ENCODE measurements at places on chromosomes 16 and 17.

DNA sequence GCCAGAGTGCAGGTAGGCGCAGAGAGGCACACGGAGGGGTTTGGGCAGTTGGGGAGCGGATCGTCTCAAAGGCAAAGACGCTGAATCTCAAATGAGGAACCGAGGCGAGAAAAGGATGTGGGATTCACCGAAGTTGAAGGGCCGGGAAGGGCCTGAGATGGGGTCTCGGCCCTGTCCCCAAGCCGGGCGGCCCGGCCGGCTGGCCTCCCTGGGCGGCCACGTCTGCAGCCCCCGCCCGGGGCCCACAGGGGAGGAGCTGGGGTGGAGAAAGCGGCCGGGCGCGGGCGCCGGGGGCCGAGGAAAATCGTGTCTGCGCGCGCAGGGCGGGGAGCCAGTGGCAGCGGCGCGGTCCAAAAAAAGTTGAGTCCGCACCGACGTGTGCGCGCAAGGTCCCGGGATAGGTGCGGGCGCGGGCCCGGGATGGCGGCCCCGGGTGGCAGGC lies 458 bp downstream of the SLC12A4 start:
- DNase-seq: no peak

GRCh38 chr17:81277421-81277820 lies 17.7 kb downstream of the SLC38A10 start:
- DNase-seq: no peak

GRCh38 chr16:17343028-17343427 lies 127.7 kb downstream of the XYLT1 start:
- DNase-seq: peak; percentile 19

GRCh38 chr17:49777563-49777962 lies 10.9 kb upstream of the KAT7 start:
- DNase-seq: no peak

DNA sequence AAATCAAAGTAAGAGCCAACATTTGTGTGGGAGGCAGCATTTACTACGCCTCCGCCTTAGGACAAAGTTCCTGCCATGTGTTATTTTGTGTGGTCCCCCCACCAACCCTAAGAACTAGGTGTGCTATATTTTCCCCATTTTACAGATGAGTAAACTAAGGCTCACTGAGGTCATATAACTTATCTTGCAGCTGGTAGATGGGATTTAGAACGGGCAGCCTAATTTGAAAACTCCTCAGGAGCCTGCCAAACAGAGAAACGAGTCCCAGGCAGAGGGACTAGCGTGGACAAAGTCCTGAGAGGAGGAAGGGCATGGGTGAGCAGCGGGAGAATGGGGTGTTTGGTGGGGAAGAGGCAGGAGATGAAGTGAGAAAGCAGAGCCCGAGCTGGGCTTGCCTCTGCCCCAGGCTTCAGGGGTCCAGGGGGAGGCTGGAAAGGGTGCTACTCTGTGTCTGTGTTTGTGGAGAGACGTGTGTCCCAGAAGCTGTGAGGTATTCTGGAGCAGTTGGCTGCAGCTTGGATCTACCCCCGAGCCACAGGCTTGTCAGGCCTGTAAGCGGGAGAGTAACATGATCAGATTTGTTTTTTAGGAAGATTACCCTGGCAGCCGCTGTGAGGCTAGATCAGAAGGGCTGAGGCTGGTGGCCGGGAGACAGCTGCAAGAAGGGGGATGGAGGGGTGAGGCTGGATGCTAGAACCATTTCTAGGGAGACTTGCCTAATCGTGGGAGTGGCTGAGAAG lies 5.0 kb downstream of the MLLT6 start:
- no peak for DNase-seq

DNA sequence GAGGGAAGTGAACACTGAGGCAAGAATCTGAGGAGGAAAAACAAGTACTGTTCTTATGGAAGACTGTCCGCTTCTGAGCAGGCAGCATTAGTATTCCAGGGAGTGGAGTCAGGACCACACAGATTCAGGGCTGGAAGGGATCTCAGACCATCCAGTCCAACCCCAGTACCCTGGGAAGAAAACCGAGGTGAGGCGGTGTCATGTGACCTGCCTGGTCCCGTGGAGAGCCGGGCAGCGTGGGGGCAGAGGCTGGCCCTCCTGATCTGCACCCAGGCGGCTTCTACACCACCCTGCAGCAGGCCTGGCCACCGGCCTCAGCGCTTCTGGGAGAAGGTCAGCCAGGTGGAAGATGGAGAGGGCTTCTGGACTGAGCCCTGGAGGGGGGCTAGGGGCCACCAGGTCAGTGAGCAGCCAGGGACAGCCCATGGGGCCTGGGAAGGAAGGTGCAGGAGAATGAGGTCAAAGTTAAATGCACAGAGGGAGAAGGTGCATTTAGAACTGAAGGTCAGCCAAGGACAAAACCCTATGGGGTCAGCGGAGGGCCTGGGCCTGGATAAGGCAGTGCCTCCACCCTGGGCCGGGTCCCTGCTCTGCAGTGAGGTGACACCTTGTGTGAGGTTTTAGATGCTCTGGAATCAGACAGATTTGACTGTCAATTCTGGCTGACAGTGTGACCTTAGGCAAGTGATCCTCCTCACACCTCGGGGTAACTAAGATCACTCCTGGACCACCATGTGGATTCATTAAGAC lies 45.9 kb downstream of the VAC14 start:
- no peak for DNase-seq

GRCh38 chr16:66084306-66084705 lies 282.2 kb upstream of the CDH5 start:
- no peak for DNase-seq

GRCh38 chr17:79913451-79913850 lies 74.2 kb upstream of the CBX4 start:
- DNase-seq: no peak

DNA sequence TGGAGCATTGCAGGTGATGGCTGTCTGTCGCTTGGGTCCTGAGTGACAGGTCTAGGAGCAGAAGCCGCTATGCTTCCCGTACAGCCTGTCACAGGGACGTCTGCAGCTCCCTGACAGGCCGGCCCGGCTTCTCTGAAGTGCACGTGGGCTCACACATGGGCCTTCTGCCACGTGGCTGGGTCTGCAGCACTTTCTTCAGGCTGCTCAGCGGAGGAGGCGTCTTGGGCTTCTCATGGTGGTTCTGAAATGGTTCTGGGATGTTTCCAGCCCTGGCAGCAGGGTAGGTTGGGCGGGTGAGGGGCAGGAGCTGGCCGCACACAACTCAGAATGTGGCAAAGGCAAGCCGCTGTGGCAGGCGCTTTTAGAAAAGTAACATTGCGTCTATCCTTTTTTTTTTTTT lies 80.3 kb upstream of the ZNF750 start:
- DNase-seq: no peak

DNA sequence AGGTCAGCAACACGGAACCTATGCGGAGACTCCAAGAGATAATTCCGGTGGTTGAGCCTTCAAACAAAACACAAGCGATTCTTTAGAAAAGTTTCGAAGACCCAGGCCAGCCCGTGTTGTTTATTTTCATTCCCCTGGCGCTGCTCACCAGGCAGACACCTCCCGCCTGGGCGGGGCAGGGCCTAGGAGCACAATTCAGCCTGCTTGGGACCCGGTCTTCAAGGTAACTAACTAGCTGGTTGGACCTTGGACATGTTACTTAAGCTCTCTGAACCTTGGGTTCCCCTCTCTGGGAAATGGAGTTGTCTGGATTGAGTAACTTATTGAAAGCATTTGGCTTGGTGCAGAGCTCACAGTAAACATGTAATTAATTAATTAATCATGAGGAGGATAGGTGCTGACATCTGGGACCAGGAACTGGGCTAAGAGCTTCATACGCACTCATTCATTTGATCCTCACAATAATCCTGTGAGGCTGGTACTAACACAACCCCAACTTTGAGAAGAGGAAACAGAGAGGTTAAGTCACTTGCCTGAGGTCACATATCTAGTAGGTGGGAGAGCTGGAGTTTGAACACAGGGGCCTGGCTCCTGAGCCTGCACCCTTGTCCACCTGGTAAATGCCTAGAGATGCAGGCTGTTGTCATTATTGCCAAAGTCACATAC lies 125.3 kb upstream of the SMURF2 start:
- no peak for DNase-seq

GRCh38 chr17:50034498-50035364 lies 21.2 kb upstream of the ITGA3 start:
- DNase-seq: no peak

GRCh38 chr17:83147280-83147679 lies 67.9 kb downstream of the METRNL start:
- no peak for DNase-seq

DNA sequence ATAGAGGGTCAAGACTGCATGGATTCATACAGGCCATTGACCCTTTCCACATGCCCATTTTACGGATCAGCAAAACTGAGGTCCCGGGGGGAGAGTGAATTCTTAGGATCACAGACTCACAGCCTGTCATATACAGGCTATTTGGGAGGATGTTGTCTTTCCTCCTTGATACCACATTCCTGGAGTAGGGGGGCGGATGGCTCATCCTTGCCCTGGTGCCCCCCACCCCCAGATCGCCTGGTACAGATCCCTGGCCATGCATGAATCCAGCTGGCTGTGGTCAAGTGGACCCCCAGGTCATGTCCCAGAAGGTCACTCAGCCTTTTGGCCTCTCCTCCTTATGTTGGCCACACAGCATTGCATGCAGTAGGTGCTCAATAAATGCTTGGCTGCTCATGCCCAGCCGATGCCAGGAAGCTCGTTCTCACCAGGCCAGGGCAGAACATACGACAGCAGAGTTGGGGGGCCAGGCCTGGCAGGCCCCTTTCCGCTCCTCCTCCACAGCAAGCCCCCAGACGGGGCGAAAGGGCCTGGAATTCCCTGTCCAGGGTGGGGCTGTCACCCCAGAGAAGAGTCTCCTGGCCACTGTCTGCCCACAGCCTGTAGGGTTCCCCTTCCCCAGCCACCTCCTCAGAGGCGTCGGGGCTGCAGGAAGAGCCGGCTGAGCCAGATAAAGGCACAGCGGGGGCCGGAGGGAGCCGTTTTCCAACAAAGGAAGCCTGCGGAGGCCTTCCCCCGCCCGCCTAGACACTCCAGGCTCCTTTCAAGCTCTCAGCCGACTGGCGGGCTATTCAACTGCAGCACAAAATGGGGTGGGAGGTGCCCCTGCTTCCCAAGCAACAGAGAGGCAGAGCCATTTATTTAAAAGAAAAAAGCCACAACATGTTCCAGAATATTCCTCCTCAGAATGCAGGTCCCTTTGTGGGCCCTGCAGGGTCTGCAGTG lies 215.7 kb upstream of the CIBAR2 start:
- no peak for DNase-seq

DNA sequence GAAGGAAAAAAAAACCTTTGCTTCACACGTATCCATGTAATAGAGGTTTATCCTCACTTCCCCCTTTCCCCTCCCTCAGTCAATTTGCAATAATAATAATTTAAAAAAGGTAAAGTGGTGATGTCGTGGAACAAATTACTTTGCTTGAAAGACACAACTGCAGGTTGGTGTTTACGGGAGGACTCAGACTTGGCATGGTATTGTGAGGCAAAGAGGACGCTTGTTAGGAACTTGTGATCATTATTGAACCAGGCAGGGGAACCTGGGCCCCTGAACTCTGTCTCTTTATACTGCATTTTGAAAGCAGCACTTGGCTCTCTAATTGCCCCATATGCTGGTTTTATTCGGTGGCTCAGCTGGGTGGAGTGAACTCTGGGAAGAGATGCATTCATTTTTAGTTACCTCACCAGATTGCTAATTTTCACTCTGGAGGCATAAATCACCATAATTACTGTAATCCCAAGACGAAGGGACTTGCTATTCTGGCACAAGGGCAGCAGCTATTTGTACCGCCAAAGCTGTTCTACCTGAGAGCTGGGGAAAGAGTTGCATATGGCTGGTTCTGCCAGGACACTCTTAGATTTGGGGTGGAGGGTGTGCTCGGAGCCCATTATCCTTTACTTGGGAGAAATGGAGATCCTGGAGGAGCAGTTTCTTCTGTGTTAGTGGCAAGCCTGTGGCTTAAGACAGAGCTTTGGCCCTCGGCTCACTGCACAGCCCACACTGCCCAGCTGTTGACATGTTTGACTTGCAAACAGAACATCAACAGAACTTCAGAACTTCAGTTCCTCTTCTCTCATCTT lies 5.7 kb upstream of the DHX8 start:
- DNase-seq: no peak

GRCh38 chr16:19559242-19559910 lies 3.9 kb downstream of the VPS35L start:
- peak; percentile 2 for DNase-seq

DNA sequence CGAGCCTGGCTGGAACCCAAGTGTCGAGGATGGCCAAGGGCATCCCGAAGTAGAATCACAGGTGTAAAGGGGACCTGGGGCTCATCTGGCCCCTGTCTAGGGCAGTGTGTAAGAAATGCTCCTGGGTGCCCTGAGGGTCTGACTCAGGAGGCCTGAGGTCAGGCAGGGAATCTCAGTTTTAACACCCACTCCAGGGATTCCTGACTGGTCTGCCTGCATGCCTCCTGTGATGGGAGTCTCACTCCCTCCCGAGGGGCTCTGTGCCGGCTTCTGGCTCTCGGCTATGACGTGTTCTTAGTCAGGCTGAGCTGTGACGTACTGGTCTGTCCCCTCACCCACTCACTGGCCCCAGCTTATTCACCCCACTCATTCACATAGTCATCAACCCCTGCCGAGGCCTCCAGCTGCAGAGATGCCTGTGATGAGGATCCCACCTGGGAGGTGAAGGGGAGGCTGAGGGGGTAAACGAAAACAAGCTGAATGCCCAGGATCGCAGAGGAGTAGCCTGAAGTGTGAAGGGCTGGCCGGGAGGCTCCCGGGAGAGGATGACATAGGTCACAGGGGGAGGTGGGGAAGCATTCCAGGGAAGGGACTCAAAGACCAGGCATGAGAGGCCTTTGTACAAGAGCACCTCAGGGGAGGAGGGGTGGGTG lies 23.8 kb downstream of the FAM83G start:
- DNase-seq: no peak

DNA sequence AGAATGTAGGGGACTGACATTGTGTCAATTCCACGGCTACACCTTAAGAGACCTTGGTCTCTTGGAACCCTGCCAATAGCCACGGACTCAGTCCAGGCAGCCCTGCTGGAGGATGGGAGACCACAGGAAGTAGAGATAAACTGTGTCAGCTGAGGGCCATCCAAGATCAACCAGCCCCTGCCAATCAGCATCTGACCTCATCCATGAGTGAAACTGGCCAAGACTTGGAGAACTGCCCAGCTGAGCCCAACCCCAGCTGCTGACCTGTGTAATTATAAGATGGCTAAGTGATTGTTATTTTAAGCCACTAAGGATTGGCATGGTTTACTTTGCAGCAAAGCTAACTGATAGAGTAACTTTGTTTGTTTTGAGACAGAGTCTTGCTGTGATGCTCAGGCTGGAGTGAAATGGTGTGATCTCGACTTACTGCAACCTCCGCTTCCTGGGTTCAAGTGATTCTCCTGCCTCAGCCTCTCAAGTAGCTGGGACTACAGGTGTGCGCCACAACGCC lies 13.3 kb upstream of the YWHAE start:
- no peak for DNase-seq

DNA sequence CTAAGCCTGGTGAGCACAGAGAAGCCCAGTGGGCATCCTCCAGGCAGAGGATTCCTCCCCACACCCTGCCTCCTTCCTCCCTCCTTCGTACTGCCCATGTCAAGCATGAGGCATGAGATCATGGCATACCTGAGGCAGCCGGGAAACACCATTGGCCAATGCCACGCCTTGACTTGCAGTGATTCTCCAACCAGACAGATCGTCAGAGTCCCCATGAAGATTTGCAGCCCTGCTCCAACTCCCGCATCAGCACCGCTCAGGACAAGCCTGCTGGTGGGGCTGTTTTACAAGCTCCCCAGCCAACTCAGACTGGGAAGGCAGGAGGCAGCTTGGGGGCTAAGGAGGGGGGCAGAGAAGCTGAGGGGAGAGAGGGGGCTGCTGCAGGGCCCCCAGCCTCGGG lies 2.9 kb upstream of the KRT16 start:
- DNase-seq: no peak

Data from activated T-cell treated with anti-CD3 and anti-CD28 coated beads for 24 hours (primary cell).